ENCODE measurements at places on chromosomes 3 and 15.

DNA sequence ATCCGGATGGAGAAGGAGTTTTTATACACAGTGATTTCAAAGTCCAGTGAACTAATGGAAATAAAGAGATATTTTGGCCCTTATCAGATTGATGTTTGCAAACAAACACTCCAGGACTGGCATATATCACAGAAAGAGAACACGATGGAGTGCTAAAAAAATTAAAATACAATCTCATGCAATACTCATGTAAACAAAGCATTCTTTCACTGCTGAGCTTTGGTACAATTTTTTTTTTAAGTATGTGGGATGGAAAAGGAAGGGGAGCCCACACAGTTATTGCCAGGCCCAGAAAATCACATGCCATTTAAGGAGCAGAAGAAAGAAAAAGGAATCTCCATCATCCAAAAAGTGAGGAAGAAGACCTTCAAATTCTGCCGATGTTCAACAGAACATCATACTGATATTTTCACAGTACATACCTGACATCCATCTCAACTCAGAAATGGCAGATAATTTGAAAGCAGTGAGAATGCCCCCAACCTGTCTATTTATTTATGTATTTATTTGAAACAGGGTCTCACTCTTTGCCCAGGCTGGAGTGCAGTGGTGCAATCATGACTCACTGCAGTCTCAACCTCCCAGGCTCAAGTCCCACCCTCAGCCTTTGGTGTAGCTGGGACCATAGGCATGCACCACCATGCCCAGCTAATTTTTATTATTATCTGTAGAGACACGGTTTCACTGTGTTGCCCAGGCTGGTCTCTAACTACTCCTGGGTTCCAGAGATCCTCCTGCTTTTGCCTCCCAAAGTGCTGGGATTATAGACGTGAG lies 107.5 kb upstream of the SLC2A2 start:
- no peak for DNase-seq

GRCh38 chr3:100269410-100270214 lies 8.8 kb downstream of the TBC1D23 start:
- DNase-seq, result no peak

GRCh38 chr3:183182732-183183610 lies 20.4 kb upstream of the LAMP3 start:
- DNase-seq, result no peak

DNA sequence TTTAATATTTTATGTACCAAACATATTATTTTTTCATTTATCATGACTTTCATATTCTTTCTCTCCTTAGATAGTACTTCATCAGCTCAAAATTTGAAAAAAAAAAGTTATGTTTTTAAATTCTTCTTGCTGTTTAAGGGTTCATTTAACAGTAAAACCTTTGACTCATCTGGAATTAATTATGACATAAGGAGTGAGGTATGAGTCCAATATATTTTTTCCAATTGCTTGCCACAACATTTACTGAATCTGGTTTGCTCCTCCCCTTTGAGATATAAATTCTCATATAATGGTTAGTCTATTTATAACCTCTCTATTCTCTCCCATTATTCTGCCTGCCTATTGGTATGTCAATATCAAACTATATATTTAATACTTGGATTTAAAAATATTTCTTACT lies 387.8 kb downstream of the TUSC7 start:
- DNase-seq, result no peak

DNA sequence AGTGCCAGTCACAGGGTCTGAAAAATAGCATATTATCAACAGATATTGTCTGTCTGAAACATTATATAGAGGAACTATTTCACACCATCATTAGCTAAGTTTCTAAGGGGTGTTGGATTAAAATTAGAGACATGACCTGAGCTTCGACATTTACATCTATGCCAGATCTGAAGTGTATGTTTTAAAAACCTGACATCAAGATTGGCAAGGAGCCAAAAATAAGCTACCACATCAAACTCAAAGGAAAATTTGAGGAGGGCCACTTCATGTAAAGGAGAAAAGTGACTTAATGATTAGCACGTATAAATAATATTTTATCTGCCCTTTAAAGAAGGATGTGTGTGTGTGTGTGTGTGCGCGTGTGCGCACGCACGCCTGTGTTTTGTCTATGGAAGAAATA lies 752.0 kb upstream of the GRM7 start:
- DNase-seq, result no peak

DNA sequence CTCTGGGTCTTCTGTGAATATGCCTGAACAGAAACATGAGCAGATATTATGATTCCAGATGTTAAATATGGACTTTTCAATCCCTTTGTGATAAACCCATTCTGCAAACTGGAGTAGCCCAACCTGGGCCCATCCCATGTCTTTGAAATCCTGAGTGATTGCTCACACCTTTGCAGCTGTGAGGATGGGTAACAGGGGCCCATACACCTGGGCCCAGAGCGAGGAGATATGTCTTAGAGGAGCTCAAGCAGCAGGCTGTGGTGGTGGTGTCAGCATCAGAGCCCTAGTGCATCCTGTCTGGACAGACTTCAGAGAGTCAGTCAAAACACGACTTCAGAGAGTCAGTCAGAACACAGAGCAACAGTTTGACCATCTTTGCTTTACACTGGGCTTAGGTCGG lies 64.9 kb upstream of the LIMD1 start:
- no peak for DNase-seq

GRCh38 chr3:188408831-188409230 lies 254.9 kb downstream of the LPP start:
- DNase-seq, result no peak

DNA sequence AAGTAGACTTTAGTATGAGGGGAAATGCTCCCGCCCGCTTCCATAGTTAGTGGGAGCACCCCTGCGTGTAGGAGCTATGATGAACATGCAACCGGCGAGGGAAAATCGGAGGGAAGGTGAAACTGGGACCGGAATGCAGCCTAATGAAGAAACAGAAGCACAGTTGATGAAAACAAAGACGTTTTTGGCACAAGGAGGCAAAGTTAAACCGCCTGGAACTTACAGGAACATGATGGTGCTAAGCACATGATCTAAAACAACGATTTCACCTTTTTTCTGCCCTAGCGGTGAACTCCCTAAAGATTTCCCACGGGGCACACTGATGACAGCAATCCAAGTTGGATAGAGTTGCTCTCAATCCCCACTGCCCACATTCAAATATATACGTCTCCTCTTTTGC lies 49.4 kb upstream of the SPATA12 start:
- no peak for DNase-seq

DNA sequence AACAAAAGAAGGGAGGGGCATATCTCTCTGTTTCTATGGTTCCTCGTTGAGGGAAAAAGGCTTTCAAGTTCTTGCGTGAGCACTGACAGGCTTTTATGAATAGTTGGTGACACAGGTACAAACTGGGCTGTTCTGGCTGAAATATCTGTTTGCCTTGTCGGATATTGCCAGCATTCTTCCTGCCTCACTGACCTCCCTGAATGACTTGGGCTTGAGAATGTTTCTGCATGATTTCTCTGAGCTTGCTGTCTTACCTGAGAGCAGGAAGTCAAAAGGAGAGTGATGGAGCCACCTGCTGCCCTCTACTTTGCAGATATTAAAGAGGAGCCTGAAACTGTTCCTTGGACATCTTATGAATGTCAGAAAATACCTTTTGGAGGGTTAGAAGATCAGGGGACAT lies 4.8 kb downstream of the GCNT3 start:
- peak; percentile 71 for DNase-seq

- DNase-seq, result peak; percentile 98
Measured at GRCh38 chr3:49903451-49904424, at the start of gene MST1R. TSS of gene MST1R (minus strand) at chr3:49903873. CDS start at chr3:49903609, 264 bp downstream.

DNA sequence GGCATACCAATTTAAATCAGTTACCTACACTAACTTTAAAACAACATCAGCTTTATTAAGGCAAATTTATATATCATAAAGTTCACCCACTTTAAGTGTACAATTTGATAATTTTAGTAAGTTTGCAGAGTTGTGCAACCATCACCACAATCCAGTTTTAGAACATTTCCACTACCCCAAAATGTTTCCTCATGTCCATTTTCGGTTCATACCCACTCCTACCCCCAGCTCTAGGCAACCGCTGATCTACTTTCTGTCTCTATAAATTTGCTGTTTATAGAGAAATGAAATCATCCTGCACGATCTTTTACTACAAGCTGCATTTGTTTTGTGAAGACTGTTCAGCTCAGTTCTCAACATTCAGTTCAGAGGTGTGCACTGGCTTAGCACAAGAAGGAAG lies 31.5 kb upstream of the FAM81A start:
- DNase-seq, result no peak

- no peak for DNase-seq
Measured at GRCh38 chr3:31105438-31106077, 211.1 kb upstream of the GADL1 start.

Measured in small intestine (tissue), 16 donors.